ENCODE measurements at places on chromosomes 5 and 9.
A peak's percentile ranks its signal among the peaks of the same experiment; 100 is the strongest.

DNA sequence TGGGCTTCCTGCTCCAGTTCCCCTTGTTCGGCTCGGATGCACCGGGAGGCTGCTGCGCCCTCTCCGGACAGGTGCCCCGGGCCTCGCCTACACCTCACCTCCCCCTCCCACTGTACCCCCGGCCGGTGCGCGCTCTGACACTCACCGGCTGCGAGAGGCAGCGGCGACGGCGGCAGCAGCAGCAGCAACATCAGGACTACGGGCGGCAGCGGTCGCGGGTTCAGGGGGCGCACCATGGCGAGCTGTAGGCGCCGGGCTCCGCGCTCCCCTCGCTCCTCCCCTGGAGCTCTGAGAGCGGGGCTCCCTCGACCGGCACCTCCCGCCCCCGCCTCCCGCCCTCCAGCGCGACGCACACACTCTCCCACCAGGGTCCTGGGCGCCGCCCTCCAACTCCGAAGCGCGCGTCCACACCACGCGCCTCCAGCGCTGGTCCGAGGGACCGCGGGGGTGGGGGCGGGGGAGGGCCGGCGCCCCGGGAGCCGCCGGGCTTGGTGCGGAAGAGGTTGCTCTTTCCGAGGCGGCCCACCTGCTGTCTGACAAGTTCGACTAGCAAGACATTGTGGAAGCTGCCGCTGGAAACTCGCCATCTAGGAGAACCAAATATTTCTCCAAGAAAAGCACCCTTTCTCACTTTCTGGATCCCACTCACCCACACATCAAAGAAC, at the start of gene GFRA3:
Gene GFRA3, minus strand, starts transcription at position 433 of the 665 bp plus-strand sequence. Its CDS starts 197 bp downstream, at position 236.
- peaks cover 4% of the 10 kb centered on the region for H3K4me1 ChIP-seq
- no peak within 1 kb of the TSS for H3K27ac ChIP-seq
- peak within 1 kb of the TSS; percentile 82 for H3K4me3 ChIP-seq
- peaks cover 45% of the 10 kb centered on the region for H3K27me3 ChIP-seq
- H3K36me3 ChIP-seq: peaks cover 3% of the 10 kb centered on the region

- no peaks in the 10 kb centered on the region for H3K36me3 ChIP-seq
- no peaks in the 10 kb centered on the region for H3K27me3 ChIP-seq
- H3K27ac ChIP-seq: no peak overlapping the region
- no peak overlapping the region for H3K4me3 ChIP-seq
Measured at GRCh38 chr5:125574491-125575044, 828.1 kb upstream of the ZNF608 start.

DNA sequence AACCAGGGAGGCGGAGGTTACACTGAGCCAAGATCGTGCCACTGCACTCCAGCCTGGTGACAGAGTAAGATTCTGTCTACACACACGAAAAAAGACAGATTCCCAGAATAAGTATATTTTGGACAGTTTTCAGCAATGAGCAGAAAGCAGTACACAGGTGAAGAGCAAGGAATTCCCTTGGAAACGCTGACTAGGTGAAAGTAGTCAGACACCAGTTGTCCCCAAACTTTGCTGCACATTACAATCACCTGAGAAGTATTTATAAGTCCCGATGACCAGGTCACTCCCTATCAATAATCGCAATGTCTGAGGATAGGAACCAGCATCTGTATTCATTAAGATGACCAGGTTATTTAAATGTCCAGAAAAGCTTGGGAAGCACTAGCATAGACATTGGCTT, 78.3 kb downstream of the CPLANE1 start:
- peaks cover 12% of the 10 kb centered on the region for H3K36me3 ChIP-seq
- H3K27ac ChIP-seq: no peak overlapping the region
- H3K27me3 ChIP-seq: no peaks in the 10 kb centered on the region
- no peaks in the 10 kb centered on the region for H3K4me1 ChIP-seq

DNA sequence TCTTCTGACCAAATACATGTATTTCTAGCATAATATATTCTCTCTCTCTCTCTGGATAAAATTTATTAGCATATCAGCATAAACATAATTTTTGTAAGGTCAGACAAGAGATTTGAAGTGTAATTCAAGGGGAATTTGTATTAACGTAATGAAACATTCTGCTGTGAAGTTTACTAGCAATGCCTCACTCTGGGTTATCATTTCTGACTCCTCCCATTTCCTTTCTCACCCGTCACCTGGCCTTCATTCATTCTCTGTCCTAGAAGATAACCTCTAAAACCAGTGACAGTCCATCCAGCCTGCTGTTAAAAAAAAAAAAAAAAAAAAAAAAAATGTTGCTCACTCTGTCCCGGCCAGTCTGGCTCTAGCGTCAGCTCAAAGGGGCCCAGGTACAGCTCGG, 27.1 kb downstream of the GRAMD2B start:
- no peak for DNase-seq
- no peaks in the 10 kb centered on the region for H3K27me3 ChIP-seq
- H3K36me3 ChIP-seq: peaks cover 8% of the 10 kb centered on the region

DNA sequence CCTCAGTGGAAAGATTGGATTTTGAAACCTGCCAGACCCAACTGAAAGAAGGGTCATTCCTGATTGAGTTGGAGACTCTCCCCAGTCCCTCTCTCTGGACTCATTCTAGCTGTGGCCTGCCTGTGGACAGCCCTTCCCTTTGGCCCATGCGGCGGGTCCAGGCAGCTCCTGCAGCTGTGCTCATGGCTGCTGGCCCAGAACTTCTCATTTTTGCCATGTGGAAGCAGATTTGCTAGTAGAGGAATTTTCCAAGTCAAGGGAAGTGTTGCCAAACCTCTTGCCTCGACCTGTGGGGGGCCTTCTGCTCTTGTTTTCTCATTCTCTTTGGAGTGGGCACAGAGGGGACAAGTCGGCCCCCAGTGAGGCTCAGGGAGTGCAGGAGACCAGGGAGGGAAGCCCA, 89.2 kb downstream of the ANKRD33B start:
- peaks cover 5% of the 10 kb centered on the region for H3K36me3 ChIP-seq
- no peaks in the 10 kb centered on the region for H3K27me3 ChIP-seq
- H3K4me1 ChIP-seq: peaks cover 3% of the 10 kb centered on the region
- H3K27ac ChIP-seq: no peak overlapping the region
- H3K4me3 ChIP-seq: no peak overlapping the region
- no peak for DNase-seq

DNA sequence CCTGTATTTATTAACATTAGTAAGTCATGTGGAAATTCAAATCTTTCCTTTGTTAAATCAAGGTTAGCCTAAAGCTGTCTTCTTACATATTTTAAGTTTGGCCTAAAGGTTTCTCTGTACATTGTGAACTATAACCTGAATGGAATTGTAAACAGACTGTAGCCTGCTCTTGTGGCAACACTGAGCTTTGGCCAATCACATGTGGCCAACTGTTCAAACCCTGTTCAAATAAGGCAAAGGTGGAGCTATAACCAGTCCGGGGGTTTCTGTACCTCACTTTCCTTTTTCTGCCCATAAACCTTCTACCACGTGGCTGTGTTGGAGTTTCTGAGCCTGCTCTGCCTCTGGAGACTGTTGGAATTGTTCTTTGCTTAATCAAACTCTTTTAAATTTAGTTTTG, 3.3 kb upstream of the HAPLN1 start:
- no peak overlapping the region for H3K4me3 ChIP-seq
- H3K27me3 ChIP-seq: peaks cover 54% of the 10 kb centered on the region
- no peak for DNase-seq
- H3K27ac ChIP-seq: no peak overlapping the region
- peaks cover 5% of the 10 kb centered on the region for H3K4me1 ChIP-seq

- H3K36me3 ChIP-seq: no peaks in the 10 kb centered on the region
- H3K4me3 ChIP-seq: peak overlapping the region; percentile 19
- DNase-seq: no peak
- peaks cover 24% of the 10 kb centered on the region for H3K4me1 ChIP-seq
- H3K27ac ChIP-seq: peak overlapping the region; percentile 91
Measured at GRCh38 chr9:104993291-104993963, 65.5 kb upstream of the ABCA1 start.

Data from T-helper 17 cell (primary cell).